ENCODE measurements at places on chromosomes 11 and 22. TPM values are rescaled to one million over a fixed set of nuclear protein-coding genes. Genes with fewer than 3 reads are reported as not detected.

The MUC5AC gene
- total RNA-seq, result not detected

- DNase-seq, result no peak
These were observed 82.0 kb downstream of the TTC28 start for GRCh38 chr22:28597665-28598064.

DNA sequence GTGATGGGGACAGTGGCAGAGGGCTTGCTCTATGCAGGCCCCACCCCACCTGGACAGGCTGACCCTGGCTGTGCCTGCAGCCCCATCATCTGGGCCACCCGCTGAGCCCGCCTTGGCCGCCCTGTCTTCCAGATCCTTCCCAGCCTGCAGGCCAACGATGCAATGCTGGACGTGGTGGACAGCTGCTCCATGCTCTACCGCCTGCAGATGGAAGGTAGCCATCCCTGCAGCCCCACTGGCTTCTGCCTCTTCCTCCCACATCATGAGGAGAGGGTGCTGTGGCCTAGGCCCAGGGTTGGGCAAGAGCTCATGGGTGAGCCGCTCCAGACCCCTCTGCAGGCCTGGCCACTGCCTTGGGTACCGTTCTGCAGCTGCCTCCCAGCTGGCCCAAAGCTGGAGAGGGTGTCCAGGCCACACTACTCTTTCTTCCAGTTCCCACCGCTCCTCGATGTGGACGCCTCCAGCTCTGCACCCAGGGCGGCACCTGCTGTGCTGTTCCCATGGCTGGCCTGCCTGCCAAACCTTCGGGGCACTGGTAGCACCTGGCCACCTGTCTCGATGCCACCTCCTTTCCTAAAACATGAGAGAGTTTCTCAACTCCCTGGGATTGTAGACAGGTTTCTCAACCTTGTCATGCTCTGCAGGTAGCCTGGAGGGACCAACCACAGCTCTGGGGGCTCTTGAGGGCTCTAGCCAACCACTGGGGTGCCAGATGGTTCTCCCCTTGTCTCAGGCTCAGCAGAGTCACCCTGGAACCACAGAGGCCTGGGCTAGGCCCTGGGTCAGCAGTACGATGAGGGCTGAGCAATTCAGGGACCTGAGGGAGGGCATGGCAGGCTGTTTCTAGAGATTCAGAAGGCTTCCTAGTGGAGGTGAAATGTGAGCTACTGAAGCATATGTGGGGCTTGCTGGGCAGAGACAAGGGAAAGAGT is 9.5 kb upstream of the GTSE1 start:
- DNase-seq, result no peak

The SYT12 gene
- total RNA-seq, result 0.48 TPM

DNA sequence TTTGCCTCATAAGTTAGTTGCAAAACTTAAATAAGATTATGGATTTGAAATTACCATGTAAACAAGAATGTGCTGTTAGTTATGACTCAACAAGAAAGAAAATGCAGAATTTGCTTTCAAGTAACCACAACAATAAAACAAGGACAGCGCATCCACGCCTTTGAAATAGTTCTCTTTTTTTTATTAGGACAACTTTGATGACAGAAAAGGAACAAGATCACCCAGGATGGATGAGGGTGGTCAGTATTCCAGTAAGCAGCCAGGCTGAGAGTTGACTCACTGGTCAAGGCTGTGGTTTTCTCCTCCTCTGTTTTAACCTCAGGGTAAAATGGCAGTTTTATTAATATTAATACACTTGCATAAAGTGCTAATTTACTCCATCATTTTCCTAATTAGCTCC is 544.4 kb downstream of the OPCML start:
- DNase-seq, result peak; percentile 14

DNA sequence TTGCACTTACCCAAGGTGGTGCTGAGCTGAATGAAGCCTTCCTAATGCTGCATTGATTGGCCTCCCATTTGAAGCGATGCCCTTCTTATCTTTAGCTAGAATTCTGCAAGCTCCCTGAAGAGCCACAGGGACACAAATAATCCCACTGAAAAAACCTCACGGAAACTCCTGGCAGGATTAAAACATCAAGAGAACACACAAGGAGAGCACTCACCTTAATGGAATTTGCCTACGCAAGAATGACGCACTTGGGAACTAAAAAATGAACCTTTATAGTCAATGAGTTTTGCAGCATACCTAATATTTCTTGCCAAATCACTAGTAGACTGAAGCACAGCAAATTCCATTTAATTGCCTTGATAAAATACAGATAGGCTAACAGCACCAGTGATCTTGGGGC is 232.8 kb upstream of the UBASH3B start:
- DNase-seq, result no peak

DNA sequence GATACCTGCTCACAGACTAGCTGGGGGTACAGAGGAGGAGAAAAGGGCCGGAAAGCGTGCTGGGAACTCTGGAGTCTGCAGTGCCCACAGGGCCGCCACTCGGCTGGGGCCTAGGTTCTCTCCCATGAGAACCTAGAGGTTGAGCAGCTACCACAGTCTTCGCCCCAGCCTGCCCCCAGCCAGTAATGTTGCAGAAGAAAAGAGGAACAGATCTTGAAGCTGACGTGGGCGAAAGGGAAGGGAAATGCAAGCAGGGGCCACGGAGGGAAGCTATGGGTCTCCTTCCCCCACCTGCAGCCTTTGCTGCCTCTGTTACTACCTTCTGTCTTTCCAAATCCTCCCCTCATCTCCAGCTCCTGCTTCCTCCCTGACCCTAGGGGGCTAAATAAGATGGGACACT is 28.8 kb upstream of the P2RY2 start:
- DNase-seq, result no peak

DNA sequence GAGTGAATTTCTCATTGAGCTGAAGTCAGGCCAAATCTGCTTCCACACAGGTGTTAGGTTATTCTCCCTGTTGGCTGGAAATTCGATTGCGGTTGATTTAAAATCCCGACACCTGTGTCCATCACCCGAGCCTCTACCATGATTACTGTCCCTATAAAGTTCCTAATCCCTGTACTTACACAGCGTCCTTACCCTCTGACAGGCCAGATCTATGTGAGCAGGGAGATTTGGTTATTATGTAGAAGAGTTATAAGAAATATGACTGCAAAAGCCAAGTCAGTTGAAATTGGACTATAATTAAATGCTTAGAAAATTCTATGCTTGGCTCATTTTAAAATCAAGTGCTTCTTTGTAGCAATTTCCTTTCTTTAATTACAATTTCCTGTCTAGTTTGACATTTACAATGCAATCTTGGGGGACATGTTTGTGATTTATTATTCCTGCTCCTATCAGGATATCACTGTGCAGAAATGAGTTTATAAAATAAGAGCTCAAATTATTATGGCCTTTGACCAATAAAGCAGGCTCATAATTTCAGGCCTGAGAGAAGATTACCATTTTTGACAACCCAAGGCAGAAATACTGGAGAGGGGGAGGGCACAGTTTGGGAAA is 32.5 kb upstream of the LMO1 start:
- no peak for DNase-seq

The CSNK2A3 gene
- total RNA-seq, result 2.4 TPM

DNA sequence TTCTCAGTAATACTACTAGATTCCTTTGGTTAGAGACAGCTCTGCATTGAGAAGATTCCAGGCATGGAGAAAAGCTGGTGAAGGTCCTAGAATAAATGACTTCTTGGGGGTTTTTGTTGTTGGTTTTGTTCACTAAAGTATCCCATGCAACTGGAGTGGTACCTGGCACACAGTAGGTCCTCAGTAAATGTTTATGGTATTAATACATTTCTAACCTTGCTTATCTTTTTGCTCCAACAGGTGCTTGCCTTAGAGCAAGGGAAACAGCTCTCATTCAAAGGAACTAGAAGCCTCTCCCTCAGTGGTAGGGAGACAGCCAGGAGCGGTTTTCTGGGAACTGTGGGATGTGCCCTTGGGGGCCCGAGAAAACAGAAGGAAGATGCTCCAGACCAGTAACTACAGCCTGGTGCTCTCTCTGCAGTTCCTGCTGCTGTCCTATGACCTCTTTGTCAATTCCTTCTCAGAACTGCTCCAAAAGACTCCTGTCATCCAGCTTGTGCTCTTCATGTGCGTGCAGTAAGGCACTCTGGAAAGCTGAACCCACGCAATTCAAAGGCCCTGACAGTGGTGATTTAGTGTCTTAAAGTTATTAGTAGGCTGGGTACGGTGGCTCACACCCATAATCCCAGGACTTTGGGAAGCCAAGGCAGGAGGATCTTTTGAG is 2.0 kb downstream of the TMEM138 start:
- no peak for DNase-seq

- DNase-seq, result no peak
These were observed at the start of gene INPPL1 for GRCh38 chr11:72224564-72225410. TSS of gene INPPL1 (plus strand) at chr11:72224767. CDS start at chr11:72224985, 218 bp downstream.

DNA sequence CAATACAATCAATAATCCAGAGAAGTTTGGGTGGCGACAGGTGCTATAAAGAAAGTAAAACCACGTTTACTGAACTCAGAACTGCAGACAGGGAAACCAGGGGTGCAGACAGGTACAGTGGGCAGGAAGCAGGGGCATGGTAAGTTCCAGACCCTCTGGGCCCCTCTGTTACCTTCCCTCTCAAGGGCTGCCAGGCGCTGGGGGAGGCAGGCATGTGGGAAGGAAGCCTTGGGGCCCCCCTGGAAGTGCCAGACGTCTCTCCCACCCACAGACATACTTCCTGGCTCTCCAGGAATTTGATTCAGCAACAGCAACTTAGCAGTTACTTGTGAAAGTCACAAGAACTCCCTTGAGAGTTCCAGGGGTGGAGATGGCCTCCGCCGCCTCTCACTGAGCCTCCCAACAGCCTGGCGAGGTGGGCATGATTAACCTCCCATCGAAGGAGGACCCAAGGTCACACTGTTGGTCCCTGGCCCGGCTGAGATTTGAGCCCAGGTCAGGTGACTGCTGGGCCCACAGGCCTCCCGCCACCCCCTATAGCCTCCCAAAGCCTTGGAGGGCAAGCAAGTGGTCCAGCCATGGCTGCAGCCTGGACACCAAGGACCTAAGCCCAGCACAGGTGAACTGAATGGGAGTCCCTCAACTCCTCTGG is 14.1 kb upstream of the TSKU start:
- DNase-seq, result no peak

DNA sequence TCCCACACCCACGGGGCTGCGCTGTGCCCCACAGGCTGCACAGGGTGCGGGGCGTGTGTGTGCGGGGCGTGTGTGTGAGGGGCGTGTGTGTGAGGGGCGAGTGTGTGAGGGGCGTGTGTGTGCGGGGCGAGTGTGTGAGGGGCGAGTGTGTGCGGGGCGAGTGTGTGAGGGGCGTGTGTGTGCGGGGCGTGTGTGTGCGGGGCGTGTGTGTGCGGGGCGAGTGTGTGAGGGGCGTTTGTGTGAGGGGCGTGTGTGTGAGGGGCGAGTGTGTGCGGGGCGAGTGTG is 86.7 kb downstream of the WNT7B start:
- no peak for DNase-seq

The LRRC74B gene
- total RNA-seq, result not detected

The CNTF gene
- 0.96 TPM for total RNA-seq

The ANGPTL5 gene
- total RNA-seq, result not detected

- no peak for DNase-seq
These were observed at the start of gene ADAMTS15 for GRCh38 chr11:130448416-130449309. TSS of gene ADAMTS15 (plus strand) at chr11:130448645. CDS start at chr11:130448974, 329 bp downstream.

The KCNJ4 gene
- not detected for total RNA-seq

The SLC43A1 gene
- total RNA-seq, result 12.5 TPM

GRCh38 chr11:980438-981357 is 55.0 kb downstream of the AP2A2 start:
- no peak for DNase-seq

- no peak for DNase-seq
These were observed 33.3 kb upstream of the WNT11 start for GRCh38 chr11:76239483-76240160.

The KDM4E gene
- not detected for total RNA-seq

DNA sequence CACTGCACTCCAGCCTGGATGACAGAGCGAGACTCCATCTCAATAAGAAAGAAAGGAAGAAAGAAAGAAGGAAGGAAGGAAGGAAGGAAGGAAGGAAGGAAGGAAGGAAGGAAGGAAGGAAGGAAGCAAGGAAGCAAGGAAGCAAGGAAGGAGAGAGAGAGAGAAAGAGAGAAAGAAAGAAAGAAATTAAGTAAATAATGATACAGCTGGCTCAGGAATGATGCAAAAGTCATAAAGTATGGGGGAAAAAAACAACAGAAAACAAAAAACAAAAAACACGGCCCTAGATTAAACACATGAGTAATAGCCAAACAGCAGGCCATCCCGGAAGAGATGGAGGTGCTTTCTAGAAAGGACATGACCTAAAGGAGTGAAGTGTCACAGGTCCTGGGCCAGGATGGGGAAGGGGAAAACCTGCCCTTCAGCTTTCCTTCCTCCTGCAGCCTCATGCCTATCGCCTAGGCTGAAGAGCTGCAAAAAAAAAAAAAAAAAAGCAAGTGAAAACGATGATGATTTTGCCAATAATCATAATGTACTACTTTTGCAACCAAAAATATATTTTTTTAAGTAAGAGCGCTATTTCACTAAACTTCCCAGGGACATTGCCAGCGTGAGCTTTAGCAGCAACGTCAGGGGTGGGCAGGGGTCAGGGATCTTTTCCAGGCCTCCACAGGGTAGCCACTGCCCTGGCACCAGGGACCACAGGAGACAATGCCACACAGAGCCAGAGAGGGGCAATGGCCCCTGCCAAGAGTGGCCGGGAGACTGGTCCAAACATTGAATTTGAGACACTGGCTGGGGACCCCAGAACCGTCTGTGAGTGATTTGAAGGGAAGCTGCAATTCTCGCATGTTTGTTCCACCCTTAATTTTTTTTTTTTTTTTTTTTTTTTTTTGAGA is 28.2 kb upstream of the TMPRSS4 start:
- DNase-seq, result no peak

GRCh38 chr11:97772705-97773104 is 1248.0 kb upstream of the CNTN5 start:
- no peak for DNase-seq

GRCh38 chr11:95716266-95716665 is 73.3 kb downstream of the FAM76B start:
- DNase-seq, result no peak

GRCh38 chr22:45413013-45413367 is 409 bp downstream of the SMC1B start:
- no peak for DNase-seq

The SYT9 gene
- total RNA-seq, result 1.0 TPM

- DNase-seq, result no peak
These were observed 67.1 kb downstream of the CD82 start for GRCh38 chr11:44632466-44633123.

GRCh38 chr22:19066531-19067271 is 55.5 kb downstream of the DGCR2 start:
- peak; percentile 9 for DNase-seq

The CARD10 gene
- total RNA-seq, result 71.3 TPM

The C11orf86 gene
- total RNA-seq, result not detected

GRCh38 chr22:19499880-19500242 is 20.1 kb downstream of the CDC45 start:
- DNase-seq, result no peak

GRCh38 chr22:21702700-21703683 is 32.6 kb downstream of the YPEL1 start:
- DNase-seq, result no peak

DNA sequence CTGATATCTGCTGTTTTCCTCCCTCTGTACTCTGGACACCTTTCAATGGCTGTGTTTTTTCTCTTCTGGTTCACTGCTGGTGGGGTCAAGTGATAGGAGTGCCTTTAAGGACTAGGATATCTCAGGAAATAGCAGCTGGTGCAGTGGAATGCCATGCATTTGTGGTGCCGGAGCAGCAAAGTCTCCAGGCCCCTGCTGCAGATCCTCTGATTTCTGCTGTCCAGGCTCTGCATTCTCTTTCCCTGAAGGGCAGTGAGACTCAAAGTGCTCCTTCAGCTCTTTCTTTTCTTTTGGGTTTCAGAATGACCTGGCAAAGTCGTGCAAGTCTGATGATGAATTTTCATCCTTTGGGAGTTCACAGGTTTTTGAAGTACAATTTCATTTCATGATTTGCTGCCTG is 774.3 kb downstream of the FAM181B start:
- no peak for DNase-seq
